ENCODE measurements at places on chromosomes 13 and 19.

GRCh38 chr13:87122551-87122950 is 548.6 kb upstream of the SLITRK5 start:
- DNase-seq: no peak

DNA sequence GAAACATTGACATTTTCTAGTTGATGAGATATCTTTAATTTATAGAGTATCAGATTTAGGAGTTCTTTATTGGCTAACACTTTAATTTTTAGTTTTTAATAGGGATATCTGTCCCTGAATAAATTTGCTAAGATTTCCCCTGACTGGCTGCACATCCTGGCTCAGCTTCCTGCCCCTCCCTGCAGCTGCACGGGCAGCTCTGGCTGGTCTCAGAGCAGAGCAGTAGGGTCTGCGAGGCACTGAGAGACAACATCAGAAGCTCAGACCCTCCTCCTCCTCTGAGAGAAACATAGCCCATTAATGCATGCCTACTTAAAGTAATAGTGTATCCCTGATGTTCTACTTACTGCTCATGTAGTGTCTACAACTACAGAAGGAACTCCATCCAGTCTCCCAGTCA is 139.2 kb downstream of the TNFSF13B start:
- no peak for DNase-seq

DNA sequence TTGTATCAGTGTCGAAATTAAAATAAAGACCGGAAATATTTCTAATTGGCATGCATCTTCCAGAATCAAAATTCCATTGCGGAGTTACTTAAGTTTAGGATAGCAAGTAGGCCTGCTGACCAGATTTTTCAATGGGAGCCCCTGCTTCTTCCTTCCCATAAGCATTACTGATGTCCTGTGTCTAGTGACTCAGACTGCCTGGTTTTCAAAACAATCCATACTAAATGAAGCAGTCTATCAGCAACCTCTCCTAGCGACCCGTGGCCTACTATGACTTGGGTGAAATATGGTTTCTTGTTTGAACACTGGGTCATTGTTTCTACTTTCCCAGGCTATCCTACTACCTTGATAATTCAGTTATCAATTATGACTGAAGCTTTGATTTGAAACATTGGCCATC is 571.6 kb downstream of the TBC1D4 start:
- no peak for DNase-seq

- DNase-seq: no peak
These were observed 34.9 kb downstream of the STARD13 start for GRCh38 chr13:33250609-33251008.

DNA sequence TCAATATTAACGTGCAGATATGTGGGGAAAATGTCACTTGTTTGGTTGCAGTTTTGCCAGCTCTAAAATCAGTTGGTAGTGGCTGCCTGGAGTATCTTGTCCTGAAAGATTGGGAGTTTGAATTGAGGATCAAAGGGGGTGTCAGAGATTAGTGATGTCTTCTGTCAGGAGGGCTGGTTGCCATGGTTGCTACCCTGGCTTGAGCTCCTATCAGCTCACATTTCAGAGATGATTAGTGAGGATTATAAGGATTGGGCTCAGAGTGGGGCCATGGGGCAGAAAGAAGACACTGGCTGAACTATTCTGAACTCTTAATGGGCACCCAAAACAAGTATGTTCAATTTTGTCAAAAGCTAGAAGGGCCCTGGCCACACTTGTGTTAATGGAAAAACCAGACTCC is 95.5 kb upstream of the RNF113B start:
- no peak for DNase-seq

DNA sequence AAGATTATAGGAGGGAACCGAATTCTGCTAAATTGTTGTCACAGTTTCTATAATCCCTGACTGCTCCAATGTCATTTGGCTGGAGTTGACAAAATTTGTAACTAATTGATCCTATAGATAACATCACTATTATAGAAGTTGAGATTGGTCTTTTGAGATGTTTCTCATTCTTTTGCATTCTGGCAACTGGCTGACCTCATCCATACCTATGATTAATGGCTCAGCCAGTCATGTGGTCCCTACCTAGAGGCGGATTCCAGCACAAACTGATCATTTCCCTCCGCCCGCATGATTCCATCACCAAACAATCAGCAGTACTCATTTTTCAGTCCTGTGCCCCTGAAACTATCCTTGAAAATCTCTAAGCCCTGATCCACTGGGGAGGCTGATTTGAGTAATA is 4.2 kb downstream of the PSG2 start:
- DNase-seq: no peak

- no peak for DNase-seq
These were observed 1.4 kb upstream of the TSHZ3 start for GRCh38 chr19:31350693-31351055.

DNA sequence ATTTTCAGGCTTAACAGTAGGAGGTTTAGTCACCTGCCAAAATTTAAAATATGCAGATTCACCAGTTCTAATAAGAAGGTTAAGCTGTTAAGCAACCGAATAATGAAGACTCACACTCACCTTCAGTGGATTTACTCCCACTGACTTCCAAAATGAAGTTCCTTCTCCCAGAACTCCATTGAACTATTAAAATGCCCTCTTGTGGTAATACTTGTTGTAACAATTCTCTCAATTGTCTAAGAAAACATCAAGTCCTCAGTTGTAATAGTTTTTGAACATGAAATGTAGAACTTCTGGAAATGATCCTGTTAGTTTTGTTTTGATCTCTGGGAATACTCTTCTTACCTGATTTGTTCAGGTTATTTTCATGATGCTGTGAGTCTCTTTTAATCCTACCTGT is 522.0 kb upstream of the ATXN8OS start:
- DNase-seq: no peak

GRCh38 chr19:52492994-52493470 is 34.4 kb upstream of the ZNF808 start:
- DNase-seq: no peak

DNA sequence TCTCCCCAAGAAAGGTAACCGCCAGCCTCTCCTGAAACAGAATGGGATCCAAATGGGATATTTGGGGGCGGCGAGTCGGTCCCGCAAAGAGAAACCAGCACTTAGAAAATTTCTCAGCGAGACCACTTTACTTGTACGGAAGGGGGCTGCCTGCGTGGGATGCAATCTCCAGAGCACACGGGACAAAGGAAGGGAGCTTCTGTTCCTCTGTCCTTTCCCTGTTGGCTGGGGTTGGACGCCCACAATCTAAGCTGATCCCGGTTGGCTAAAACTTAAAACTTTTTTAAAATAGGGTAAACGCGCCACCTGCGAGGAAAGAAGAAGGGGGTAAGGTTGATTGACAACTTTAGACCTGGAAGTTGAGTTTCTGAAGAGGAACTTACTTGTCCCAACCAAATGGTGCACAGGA is 826 bp upstream of the BSG start:
- no peak for DNase-seq

GRCh38 chr13:83281654-83282053 is 600.6 kb downstream of the SLITRK1 start:
- DNase-seq: no peak

All from stimulated activated CD8-positive, alpha-beta memory T cell treated with anti-CD3 and anti-CD28 coated beads, Interleukin-7, amount 100 ng/mL, for 4 hours (primary cell).